ENCODE measurements at places on chromosomes 16 and 17.
A peak's percentile ranks its signal among the peaks of the same experiment; 100 is the strongest.

DNA sequence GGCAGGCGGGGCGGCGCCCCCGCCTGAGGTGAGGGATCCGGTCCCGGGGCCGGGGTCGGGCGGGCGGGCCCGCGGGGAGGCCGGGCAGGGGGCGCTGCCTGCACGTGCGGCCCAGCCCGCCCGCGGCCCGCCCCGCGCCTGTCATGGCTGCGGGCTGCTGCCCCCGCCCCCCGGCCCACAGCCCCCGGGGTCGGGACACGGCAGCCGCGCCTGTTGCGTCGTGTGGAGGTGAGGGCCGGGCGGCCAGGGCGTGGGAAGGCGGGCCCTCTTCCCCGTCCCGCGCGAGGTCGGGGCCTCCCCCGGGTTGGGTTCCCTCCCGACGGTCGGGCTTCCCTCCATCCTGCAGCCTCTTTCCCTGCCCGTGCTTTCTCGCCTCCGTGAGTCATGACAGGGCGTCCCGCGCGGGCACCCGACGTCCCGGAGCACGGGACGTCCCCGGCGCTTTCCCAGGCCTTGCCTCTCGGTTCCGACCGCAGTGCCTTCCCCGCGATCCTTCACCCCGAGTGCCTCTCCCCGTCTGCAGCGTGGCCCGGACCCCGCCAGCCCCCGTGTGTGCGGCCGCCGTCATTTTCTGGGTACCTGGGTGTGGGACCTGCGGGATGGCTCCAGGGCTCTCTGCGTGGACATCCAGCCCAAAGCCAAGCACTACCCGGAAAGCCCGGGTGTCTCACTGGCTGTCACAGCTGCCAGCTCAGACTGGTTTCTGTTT, 76.7 kb downstream of the CHD9 start:
- no peak for DNase-seq

DNA sequence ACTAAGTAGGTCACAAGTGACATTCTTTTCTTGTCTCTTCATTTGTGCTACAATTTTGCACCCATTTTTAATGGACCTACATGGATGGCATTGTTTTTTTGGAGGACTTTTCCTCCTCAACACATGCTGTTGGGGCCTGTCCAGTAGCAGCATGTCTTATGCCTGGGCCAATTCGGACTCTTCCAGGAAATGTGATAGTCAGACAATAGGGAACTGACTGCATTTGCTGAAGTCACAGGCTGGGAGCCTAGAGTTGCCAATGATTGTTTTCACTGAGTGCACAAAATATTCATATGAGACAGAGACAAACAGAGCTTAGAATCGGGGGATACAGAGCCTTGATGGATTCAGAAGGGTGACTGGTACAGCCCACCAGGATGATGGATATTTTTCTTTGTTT, 867.3 kb upstream of the GOT2 start:
- no peak for DNase-seq

DNA sequence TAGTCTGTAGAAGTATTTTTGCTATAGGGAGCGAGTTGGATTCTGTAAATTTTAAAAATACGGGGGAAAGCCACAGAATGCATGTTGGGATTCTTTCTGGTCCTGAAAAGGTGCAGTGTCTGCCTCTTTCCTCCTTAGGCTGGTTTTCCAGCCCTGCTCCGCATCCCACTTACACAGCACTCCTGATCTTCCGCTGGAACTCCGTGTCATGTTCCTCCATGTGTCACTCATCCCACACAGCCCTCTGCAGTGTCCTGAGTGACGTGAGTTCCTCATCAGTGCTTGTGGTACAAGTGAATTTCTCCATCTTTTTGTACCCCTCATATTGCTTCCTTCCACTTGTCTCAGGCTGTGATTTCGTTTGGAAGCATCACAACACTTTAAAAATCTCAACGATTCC, 34.5 kb downstream of the COX10 start:
- no peak for DNase-seq

GRCh38 chr17:83081684-83082201, 2.3 kb downstream of the METRNL start:
- no peak for DNase-seq

DNA sequence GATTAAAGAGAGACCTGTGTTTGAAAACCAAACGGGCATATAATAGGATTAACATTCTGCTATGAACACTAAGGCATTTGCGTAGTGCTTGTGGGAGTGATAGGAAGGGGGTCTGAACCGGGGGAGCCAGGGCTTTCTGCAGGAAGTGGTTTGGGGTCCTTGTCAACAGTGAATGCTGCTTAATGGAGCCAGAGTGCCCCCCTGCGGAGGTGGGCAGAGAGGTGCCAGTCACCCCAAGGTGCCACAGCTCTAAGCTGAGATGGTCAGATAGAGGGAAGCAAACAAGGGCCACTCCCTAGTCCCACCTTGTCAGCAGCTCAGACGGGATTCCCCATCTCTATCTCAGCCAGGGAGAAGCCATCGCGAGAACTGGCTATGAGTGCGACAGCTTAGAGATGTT, 17.7 kb downstream of the NAA60 start:
- DNase-seq: no peak

GRCh38 chr17:5705081-5705875, 121.0 kb upstream of the NLRP1 start:
- no peak for DNase-seq

DNA sequence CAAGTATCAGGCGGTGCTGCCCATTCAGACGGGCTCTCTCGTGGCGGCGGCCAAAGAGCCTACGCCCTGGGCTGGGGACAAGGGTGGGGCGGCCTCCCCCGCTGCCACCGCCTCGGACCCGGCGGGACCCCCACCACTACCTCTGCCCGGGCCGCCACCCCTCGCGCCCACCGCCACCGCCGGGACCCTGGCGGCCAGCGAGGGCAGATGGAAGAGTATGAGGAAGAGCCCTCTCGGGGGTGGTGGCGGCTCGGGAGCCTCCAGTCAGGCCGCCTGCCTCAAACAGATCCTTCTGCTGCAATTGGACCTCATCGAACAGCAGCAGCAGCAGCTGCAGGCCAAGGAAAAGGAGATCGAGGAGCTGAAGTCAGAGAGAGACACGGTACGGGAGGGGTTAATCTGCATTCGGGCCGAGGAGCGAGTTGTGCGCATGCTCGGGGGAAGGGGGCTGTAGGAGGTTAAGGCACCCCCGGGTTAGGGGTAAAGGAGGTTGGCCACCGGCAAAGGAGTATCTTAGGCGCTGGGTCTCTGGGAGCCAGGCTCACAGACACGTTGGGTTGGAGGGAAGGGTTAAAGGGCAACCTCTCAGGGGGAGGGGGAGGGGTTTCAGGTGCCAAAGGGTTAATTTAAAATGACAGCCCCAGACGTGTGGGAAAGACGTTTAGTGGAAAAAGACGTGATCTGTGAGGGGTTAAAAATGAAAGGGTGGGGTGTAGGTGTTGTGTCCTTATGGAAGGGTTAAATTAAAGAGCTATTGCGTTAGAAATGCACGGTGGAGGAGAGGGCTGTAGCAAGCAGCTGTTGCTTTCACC, 1.4 kb downstream of the MSL1 start:
- peak; percentile 69 for DNase-seq

GRCh38 chr16:10920726-10921427, 21.4 kb downstream of the DEXI start:
- DNase-seq: no peak

DNA sequence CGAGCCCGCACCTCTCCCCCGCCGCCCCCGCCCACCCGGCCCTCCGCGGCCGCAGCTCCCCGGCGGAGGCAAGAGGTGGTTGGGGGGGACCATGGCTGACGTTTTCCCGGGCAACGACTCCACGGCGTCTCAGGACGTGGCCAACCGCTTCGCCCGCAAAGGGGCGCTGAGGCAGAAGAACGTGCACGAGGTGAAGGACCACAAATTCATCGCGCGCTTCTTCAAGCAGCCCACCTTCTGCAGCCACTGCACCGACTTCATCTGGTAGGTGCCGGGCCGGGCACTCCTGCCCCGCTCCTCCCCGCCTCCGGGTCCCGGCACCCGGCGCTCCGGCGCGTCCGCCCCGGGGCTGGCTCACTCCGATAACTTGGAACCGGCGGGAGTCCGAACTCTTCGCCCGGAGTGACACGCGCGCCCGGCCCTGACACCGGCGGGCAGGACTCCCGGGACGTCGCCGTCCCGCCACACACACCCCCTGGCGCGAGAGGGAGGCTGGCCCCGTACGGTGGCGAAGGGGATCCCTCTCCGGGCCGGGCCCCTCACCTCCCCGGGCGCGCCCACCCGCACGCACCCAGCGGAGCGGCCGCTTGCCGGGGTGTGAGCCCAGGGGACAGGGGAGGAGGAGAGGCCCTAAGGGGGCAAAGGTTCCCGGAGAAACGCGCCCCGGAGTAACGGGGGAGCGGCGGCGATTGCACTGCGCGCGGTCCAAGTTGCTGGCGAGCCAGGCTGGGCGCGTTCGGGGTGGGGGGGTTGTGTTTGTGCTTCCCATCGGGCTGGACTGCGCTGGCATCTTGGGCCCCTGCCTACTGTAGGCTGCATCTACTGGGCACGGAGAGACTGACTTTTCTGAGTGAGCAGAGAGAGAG, 581 bp downstream of the PRKCA start:
- peak; percentile 16 for DNase-seq

DNA sequence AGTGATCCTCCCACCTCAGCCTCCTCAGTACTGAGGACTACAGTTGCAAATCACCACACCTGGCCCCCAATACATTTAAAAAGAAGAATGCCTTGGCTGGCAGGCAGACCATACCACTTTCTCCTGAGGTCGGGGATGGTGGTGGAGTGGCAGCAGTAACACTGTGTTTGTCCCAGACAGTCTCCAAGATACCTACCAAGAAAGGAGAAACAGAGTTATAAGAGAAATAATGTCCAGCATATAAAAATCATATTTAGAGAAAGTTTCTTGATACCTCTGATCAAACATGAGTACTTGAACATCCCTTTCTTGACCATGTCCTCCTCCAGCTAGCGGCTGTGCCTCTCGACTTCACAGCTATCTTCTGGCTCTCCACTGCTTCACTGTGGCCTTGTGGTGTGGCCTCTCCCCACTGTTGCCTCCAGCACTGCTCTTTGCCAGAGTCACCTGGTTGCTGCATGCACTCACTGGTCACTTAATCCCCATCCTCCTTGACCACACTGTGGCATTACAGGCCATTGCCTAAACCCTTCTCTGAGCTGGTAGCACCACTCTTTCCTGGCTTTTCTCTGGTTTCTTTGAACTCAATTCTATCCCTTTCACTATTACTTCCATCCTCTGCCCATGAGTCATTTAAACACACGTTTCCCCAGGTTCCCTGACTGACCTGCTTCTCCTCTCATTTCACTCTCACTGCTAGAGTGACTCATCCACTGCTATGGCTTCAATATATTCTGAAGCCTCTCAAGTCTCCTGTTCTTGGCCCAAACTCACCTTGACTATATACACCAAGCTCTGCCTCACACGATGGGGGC, 45.2 kb downstream of the XPO6 start:
- no peak for DNase-seq

DNA sequence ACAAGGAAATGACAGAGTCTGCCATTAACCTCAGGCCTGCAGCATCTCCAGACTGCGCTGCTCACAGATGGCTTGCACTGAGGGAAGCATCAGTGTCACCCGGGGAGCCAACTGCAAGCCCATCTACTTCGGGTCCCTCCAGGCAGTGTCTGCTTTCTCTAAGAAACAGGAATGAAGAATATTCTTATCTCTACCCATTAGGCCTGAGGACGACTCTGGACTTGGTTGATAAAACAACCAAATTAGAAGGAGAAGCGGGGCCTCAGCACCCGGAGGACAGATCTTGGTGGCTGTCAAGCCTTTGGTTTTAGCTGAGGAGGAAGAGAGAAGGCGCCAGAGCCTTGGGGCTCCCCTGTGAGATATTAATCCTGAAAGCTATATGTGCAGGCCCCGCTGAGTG, 19.5 kb upstream of the MGAT5B start:
- DNase-seq: no peak

DNA sequence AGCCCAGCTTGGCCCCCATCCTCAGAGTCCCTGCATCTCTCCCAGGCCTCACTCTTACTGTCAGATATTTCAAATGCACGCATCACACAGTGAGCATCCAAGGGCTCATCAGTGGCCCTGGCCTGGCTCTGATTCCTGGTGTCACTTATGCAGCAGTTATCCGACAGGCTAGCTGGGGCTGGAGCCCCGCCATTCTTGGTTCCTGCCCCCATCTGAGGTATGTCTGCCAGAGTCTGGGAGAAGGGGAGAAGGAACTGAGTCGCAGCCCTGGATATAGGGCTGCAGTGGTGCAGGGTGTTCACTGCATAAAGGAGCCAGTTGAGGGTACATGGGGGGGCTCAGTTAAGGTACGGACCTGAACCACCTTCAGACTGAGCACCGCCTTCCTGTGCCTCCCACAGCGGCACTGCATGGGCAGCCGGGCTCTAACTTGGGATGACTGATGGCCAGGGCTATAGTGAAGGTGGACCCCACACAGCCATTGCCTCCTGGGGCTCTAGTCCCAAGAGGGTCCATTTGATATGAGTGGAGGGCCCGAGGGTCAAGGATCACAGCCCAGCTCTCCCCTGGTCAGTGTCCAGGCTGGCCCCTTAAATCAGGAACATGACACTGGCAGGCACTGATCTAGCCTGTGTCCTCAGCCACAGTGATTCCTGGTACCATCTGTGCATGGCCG, 1.8 kb upstream of the RASD1 start:
- DNase-seq: no peak

DNA sequence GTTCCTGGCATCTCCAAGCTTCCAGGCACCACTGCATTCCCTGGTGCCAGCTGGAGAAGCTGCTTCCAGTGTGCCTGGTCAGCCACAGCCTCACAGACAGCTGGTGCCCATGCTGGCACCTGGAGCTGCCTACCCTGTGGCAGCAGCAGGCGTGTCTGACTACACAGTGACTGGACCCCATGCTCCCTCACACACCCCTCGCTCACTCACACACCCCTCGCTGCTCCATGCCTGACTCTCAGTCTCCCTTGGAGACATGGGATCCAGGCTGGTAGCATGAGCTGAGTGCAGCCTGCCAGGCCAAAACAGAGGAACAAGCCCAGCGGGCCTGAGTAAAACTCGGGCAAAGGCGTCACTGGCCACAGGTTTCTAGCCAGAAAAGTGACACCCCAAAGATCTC, 59.1 kb upstream of the SMIM36 start:
- DNase-seq: no peak

- DNase-seq: no peak
These were observed 11.0 kb upstream of the CCR7 start for GRCh38 chr17:40576113-40576740.

GRCh38 chr16:2152695-2153506, 2.7 kb upstream of the TRAF7 start:
- no peak for DNase-seq

- DNase-seq: peak; percentile 46
These were observed 29.3 kb downstream of the MXRA7 start for GRCh38 chr17:76681222-76682137.

- DNase-seq: no peak
These were observed 2.0 kb downstream of the AOC3 start for GRCh38 chr17:42853004-42853403.

- DNase-seq: no peak
These were observed 537 bp downstream of the PALB2 start for GRCh38 chr16:23640615-23640930.

- no peak for DNase-seq
These were observed 7.7 kb upstream of the TBKBP1 start for GRCh38 chr17:47686276-47686635.

- DNase-seq: no peak
These were observed 24.1 kb downstream of the PSMD7 start for GRCh38 chr16:74320707-74321106.

GRCh38 chr17:12242345-12242954, 221.8 kb downstream of the MAP2K4 start:
- no peak for DNase-seq

Data from NCI-H526 treated with DMSO at 0.1 percent for 48 hours (cell line).